RPMI7951 (cell line): ENCODE measurements at places on chromosomes 4 and X. TPM values are rescaled to one million over a fixed set of nuclear protein-coding genes. Genes with fewer than 3 reads are reported as not detected.

- peak; percentile 85 for DNase-seq
Measured at GRCh38 chr4:176792326-176793059, at the start of gene VEGFC. Gene VEGFC, minus strand, starts transcription at chr4:176792922. Its CDS starts 611 bp downstream, at chr4:176792311.

GRCh38 chr4:78742300-78742699, 33.9 kb upstream of the BMP2K start:
- no peak for DNase-seq

- no peak for DNase-seq
Measured at GRCh38 chrX:11530621-11531020, 135.1 kb downstream of the ARHGAP6 start.

- DNase-seq, result peak; percentile 14
Measured at GRCh38 chrX:35046660-35047296, 104.2 kb downstream of the FAM47B start.

DNA sequence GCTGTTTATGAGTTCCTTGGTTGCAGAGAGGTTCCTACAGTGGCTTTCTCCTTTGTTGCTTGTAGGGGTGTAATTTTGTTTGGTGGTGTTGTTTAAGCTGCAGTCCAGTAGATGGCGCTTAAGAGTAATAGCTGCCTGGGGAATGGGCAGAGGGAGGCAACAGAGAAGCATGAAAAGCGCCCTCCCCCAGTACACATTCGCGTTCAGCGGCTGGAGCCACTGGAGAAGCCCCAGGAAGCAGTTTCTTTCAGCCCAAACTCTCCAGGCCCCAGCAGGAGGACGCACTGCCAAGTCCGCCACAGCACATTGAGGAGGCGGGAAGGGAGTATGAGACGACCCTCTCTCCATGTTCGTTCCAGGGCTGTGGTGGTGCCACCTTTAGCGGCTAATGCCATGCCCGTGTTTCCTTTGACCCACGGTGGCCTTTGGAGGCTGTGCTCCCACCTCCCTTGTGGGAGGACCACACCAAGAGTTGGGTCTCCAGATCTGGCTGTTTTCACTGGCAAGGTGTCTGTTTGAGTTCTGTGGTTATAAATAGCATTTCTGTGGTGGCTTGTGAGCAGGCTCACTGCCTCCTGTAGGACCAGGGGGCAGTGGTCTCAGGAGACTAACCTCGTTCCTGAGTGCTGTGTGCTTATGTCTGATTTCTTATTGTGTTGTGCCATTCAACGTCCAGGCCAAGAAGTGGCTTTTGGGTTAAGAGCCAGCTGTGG, 252.3 kb downstream of the ARHGAP10 start:
- peak; percentile 28 for DNase-seq

SLITRK4 gene
- not detected in 2 replicates for total RNA-seq

C4orf36 gene
- total RNA-seq, result not detected in 2 replicates

GRCh38 chr4:139617702-139618490, 47.7 kb upstream of the MGST2 start:
- DNase-seq, result peak; percentile 22

USP17L28 gene
- total RNA-seq, result not detected in 2 replicates

CLDN22 gene
- not detected in 2 replicates for total RNA-seq

DNA sequence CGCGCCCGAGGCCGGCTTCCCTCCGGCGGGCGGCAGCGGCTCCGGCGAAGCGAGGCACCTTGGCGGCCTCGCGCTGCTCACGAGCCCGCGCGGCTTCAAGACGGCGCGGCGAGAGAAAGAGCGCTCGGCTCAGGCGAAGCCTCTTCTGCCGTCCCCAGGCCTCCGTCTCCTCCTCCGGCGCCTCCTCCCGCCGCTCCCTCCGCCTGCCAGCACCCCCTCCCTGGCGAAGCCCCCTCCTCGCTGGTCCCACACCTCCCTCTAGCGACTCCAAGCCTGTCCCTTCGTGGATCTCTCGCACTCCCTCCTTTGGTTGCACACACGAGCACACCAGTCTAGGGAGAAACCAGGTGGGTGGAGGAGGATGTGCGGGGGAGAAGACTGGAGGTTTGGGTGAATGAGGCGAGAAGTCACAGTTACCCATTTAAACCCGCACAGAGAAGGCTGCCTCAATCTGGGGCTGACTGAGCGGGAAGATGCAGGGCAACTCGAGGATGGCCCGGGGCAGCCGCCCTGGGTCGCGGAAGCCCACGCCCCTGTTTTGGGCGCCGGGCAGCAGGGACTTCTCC, at the start of gene CAMK2D:
TSS of gene CAMK2D (minus strand) at position 119 of the 566 bp plus-strand sequence. CDS start 670 bp downstream, outside the sequence.
- peak; percentile 82 for DNase-seq

IKBKG gene
- total RNA-seq, result 11.2 and 16.5 TPM in 2 replicates

NXF2 gene
- total RNA-seq, result not detected in 2 replicates

FRMPD3 gene
- not detected in 2 replicates for total RNA-seq

FABP2 gene
- total RNA-seq, result not detected in 2 replicates

- DNase-seq, result no peak
Measured at GRCh38 chr4:5783486-5783885, 72.5 kb downstream of the EVC start.

RNF128 gene
- 5.0 and 5.5 TPM in 2 replicates for total RNA-seq

GRCh38 chr4:104451573-104451972, 43.1 kb downstream of the CXXC4 start:
- no peak for DNase-seq

BGN gene
- 6.6 and 6.8 TPM in 2 replicates for total RNA-seq

DNA sequence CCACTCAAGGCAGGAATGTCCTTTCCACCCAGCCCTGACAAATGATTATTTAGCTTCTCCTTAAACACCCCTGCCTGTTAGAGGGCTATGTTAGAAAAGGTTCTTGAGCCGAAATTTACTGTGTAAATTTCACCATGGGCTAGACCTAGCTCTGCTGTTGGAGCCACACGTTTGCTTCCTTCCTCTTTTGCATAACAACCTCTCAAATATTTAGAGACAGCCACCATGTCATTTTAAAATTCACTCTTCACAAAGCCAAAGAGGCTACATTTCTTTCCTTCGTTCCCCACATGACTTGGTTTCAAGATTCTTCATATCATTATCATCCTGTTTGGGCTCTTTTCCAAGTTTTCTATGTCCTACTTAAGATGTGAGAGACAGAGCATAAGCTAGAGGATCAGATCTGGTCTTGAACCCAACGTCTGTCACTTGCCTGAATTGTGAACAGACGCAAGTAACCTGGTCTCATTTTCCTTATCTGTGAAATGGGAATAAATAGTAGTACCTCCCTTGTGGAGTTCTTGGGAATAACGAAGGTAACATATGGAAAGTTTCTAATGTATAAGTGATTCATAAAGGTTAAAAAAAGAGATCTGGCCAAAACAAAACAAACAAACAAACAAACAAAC, 6.7 kb downstream of the DOCK11 start:
- DNase-seq, result no peak

- no peak for DNase-seq
Measured at GRCh38 chr4:69818060-69818639, 41.8 kb downstream of the SULT1E1 start.

GRCh38 chrX:148298737-148299136, 201.7 kb upstream of the AFF2 start:
- DNase-seq, result peak; percentile 86

ADAMTS3 gene
- total RNA-seq, result 0.36 and 0.68 TPM in 2 replicates

ANKRD37 gene
- total RNA-seq, result 23.3 and 38.2 TPM in 2 replicates

DNA sequence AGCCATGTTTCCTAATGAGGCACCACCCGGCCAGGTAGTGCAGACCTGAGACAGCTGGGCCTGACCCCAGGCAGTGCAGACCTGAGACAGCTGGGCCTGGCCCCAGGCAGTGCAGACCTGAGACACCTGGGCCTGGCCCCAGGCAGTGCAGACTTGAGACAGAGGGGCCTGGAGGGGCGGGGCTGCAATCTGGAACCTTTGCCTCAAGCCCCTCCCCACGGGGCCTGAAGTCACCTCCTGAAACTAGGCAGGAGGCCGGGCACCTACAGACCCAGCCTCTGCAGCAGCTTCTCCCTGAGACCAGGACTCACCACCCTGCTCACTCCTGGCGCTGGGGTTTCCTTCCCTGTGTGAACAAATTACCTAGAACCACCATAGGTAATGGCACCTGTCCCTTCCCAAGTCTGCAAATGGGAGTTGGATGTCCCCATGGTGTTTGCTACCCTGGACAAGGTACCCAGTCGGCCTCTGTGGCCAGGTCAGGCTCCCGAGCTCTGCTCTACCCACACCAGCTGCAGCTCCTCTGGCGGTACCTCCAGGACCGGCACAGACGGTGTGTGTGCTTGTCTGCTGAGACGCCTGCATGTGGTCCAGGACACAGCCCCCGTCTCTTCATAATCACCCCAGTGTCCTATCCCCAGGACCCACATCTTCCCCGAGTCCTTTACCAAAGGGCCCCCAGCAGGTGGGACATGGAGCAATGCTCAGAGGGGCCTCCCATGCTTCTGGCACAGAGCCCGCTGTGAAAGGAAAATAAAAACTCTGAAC, 53.1 kb upstream of the C4orf50 start:
- DNase-seq, result no peak

- no peak for DNase-seq
Measured at GRCh38 chr4:164485136-164485535, 268.8 kb upstream of the SMIM31 start.
